ENCODE measurements at places on chromosomes 16 and 17. TPM values are rescaled to one million over a fixed set of nuclear protein-coding genes. Genes with fewer than 3 reads are reported as not detected.

- peaks cover 9% of the 10 kb centered on the region for H3K4me1 ChIP-seq
- H3K27ac ChIP-seq: peak overlapping the region; percentile 78
- no peaks in the 10 kb centered on the region for H3K27me3 ChIP-seq
- H3K4me3 ChIP-seq: no peak overlapping the region
- peak; percentile 93 for DNase-seq
Observed at GRCh38 chr16:81558444-81559175, 114.0 kb downstream of the CMIP start.

SBK1 gene
- total RNA-seq: 1.4 TPM

RNF43 gene
- 38.5 TPM for total RNA-seq

GRCh38 chr17:11644265-11645212, 46.3 kb downstream of the DNAH9 start:
- DNase-seq: peak; percentile 81
- no peak overlapping the region for H3K27ac ChIP-seq
- no peak overlapping the region for H3K4me3 ChIP-seq
- H3K4me1 ChIP-seq: peaks cover 3% of the 10 kb centered on the region

GRCh38 chr17:57011491-57012015, 33.6 kb downstream of the SCPEP1 start:
- no peak for DNase-seq
- H3K4me3 ChIP-seq: no peak overlapping the region
- H3K36me3 ChIP-seq: no peaks in the 10 kb centered on the region
- no peaks in the 10 kb centered on the region for H3K4me1 ChIP-seq
- no peaks in the 10 kb centered on the region for H3K27me3 ChIP-seq

- no peak overlapping the region for H3K4me3 ChIP-seq
- no peaks in the 10 kb centered on the region for H3K36me3 ChIP-seq
- no peaks in the 10 kb centered on the region for H3K4me1 ChIP-seq
- H3K27me3 ChIP-seq: no peaks in the 10 kb centered on the region
- DNase-seq: no peak
- no peak overlapping the region for H3K27ac ChIP-seq
Observed at GRCh38 chr17:13135506-13135905, 117.7 kb upstream of the ELAC2 start.

RASL10B gene
- 0.21 TPM for total RNA-seq

DNA sequence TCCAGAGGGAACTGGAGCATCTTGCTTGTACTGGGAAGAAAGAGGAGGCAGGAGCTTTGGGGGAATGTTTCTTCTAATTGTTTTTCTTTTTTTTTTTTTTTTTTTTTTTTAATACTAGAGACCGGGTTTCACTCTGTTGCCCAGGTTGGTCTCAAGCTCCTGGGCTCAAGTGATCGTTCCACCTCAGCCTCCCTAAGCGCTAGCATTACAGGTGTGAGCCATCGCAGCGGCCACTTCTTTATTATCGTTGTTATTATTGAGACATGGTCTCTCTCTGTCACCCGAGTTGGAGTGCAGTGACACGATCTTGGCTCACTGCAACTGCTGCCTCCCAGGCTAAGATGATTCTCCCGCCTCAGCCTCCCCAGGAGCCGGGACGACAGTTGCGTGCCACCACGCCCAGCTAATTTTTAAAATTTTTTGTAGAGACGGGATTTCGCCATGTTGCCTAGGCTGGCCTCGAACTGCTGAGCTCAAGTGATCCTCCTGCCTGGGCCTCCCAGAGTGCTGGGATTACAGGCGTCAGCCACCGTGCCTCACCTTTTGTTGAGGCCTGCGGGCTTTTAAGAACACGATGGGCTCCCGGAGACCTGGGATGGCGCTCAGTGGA, 137.3 kb upstream of the GSE1 start:
- DNase-seq: no peak
- peaks cover 5% of the 10 kb centered on the region for H3K4me1 ChIP-seq
- H3K36me3 ChIP-seq: no peaks in the 10 kb centered on the region
- no peak overlapping the region for H3K27ac ChIP-seq
- no peak overlapping the region for H3K4me3 ChIP-seq

DNA sequence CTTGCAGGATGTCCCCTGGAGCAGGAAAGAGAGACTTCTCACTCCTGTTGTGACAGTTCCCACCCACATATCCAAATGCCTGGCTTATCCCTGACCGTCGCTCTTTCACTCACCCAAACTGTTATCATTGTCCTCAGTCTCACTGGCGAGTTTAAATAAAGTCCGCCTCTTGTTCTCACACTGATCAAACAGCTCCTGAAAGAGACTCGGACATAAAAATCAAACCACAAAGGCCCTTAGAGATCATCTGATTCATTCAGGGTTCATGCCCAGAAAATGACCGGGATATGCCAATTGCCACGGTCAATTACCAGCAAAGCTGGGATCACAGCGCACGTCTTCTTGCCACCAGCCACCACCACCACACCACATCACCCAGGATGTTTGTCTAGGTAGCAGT, 19.9 kb downstream of the GGA3 start:
- H3K27me3 ChIP-seq: no peaks in the 10 kb centered on the region
- no peak overlapping the region for H3K27ac ChIP-seq
- H3K4me1 ChIP-seq: no peaks in the 10 kb centered on the region
- no peak overlapping the region for H3K4me3 ChIP-seq
- peaks cover 17% of the 10 kb centered on the region for H3K36me3 ChIP-seq
- no peak for DNase-seq

DNA sequence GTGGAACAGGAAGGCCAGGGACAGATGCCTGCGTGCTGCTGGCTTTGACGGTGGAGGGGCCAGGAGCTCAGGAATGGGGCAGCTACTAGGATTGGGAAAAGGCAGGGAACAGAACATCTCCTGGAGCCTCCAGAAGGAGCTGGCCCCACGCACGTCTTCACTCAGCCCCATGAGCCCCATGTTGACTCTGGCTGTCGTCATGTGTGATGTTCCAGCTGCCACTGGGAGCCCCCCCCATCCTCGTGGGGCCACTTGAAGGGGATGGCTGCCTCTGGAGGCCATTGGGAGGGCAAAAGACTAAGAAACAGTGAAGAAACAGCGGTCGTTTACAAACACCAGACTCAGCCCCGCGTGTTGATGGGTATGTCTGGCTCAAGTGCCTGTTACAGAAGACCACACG, 18.5 kb upstream of the APRT start:
- DNase-seq: peak; percentile 43
- no peaks in the 10 kb centered on the region for H3K36me3 ChIP-seq
- H3K4me3 ChIP-seq: no peak overlapping the region
- H3K4me1 ChIP-seq: no peaks in the 10 kb centered on the region
- no peak overlapping the region for H3K27ac ChIP-seq

- no peak for DNase-seq
- peaks cover 5% of the 10 kb centered on the region for H3K4me1 ChIP-seq
- no peak overlapping the region for H3K27ac ChIP-seq
Observed at GRCh38 chr16:31177136-31177535, 2.8 kb upstream of the FUS start.

DNA sequence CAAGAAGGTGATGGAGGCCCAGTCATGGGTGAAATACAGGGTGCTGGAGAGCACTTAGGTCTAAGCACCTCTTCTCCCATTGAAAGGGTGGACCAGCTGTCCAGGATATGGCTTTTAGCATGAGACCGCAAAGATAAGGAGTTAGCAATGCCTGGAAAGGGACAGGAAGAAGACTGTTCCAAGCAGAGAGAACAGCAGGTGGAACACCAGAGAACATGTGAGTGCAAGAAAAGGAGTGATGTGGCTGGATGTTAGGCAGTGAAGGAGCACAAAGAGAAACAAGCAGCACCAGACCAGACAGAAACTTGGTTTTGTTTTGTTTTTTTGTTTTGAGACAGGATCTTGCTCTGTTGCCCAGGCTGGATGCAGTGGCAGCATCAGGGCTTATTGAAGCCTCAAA, 45.4 kb upstream of the CCL1 start:
- no peaks in the 10 kb centered on the region for H3K36me3 ChIP-seq
- no peaks in the 10 kb centered on the region for H3K4me1 ChIP-seq
- DNase-seq: no peak
- no peak overlapping the region for H3K27ac ChIP-seq
- H3K27me3 ChIP-seq: no peaks in the 10 kb centered on the region

QPRT gene
- 102 TPM for total RNA-seq

PRSS27 gene
- 0.56 TPM for total RNA-seq

- no peak overlapping the region for H3K4me3 ChIP-seq
- no peaks in the 10 kb centered on the region for H3K27me3 ChIP-seq
- H3K27ac ChIP-seq: no peak overlapping the region
- H3K36me3 ChIP-seq: no peaks in the 10 kb centered on the region
Observed at GRCh38 chr17:65774787-65775186, 213.3 kb upstream of the AXIN2 start.

- no peaks in the 10 kb centered on the region for H3K4me1 ChIP-seq
- H3K27me3 ChIP-seq: no peaks in the 10 kb centered on the region
- no peak overlapping the region for H3K27ac ChIP-seq
- H3K4me3 ChIP-seq: no peak overlapping the region
- H3K36me3 ChIP-seq: no peaks in the 10 kb centered on the region
Observed at GRCh38 chr17:36876966-36877365, 60.3 kb upstream of the LHX1 start.

DNA sequence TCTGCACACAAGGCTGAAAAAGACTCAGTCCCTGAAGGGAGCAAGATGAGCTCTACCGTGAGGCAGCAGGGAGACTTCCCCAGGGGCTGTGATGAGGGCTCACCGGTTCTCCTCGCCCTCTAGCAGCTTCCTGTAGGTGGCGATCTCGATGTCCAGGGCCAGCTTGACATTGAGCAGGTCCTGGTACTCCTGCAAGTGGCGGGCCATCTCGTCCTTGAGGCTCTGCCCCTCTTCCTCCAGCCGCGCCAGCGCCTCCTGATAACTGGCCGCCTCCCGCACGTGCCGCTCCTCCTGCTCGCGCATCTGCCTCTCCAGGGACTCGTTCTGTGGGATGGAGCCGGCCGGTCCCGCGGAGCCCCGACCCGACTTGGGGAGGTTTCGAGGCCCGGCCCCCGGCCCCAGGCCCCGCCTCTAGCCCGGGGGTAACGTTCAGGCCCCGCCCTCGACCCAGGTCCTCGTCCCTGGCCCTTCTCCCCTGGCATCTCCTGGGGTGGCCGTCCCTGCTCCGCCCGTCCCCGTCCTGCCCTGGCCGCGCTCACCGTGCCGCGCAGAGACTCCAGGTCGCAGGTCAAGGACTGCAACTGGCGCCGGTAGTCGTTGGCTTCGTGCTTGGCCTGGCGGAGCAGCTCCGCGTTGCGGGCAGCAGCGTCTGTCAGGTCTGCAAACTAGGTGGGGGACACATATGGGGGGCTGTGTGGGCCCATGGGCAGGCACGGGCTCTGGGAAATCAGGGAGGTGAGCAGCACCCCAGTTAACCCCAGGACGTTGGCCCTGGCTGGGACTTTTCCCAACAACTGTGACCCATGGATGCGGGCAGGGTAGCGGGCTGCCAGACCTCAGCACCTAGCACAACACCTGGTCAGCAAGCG, 3.9 kb downstream of the GFAP start:
- peak; percentile 74 for DNase-seq
- no peaks in the 10 kb centered on the region for H3K4me1 ChIP-seq
- H3K27ac ChIP-seq: no peak overlapping the region
- H3K4me3 ChIP-seq: peak overlapping the region; percentile 28

- no peak for DNase-seq
- no peaks in the 10 kb centered on the region for H3K36me3 ChIP-seq
- H3K27ac ChIP-seq: no peak overlapping the region
- H3K27me3 ChIP-seq: no peaks in the 10 kb centered on the region
- no peak overlapping the region for H3K4me3 ChIP-seq
Observed at GRCh38 chr16:11075163-11075562, 130.8 kb downstream of the CLEC16A start.

GRCh38 chr17:35372846-35373533, 431 bp downstream of the SLFN11 start:
- peaks cover 9% of the 10 kb centered on the region for H3K27me3 ChIP-seq
- DNase-seq: peak; percentile 31
- peak overlapping the region; percentile 49 for H3K4me3 ChIP-seq
- peak overlapping the region; percentile 69 for H3K27ac ChIP-seq
